Endothelial cell (in vitro differentiated cells): ENCODE measurements at places on chromosomes 11 and 22. TPM values are rescaled to one million over a fixed set of nuclear protein-coding genes. Genes with fewer than 3 reads are reported as not detected.

- no peak for DNase-seq
Measured at GRCh38 chr22:36738416-36739020, 35.0 kb upstream of the CACNG2 start.

Gene TRPC6
- 0.51 TPM for total RNA-seq

Gene LRRC10B
- 0.13 TPM for total RNA-seq

- no peak for DNase-seq
Measured at GRCh38 chr11:95505927-95506426, 275.0 kb upstream of the SESN3 start.
